Omental fat pad (tissue), 4 donors: ENCODE measurements at places on chromosomes 5 and 9. TPM values are rescaled to one million over a fixed set of nuclear protein-coding genes. Genes with fewer than 3 reads are reported as not detected.

Gene AP3B1
- total RNA-seq = 47.3 TPM

Gene LCN1
- not detected for total RNA-seq

Gene ARSI
- 43.1 TPM for total RNA-seq

Gene RGS7BP
- 0.84 TPM for total RNA-seq

Gene AJM1
- 0.72 TPM for total RNA-seq

Gene SLC6A3
- 0.60 TPM for total RNA-seq

Gene PHYHD1
- total RNA-seq = 26.4 TPM

Gene PTGR1
- total RNA-seq = 28.0 TPM

Gene DNAH5
- 0.19 TPM for total RNA-seq

Gene TMEFF1
- not detected for total RNA-seq

Gene PCDHB3
- total RNA-seq = 4.4 TPM

Gene SMC2
- 7.1 TPM for total RNA-seq

Gene PLAA
- total RNA-seq = 21.1 TPM

Gene TPPP
- 3.9 TPM for total RNA-seq

Gene CSF2
- not detected for total RNA-seq

Gene LHX3
- not detected for total RNA-seq

Gene UBTD2
- total RNA-seq = 22.1 TPM

Gene POLE3
- total RNA-seq = 59.4 TPM

Gene HTR1A
- total RNA-seq = not detected

Gene TCF7
- total RNA-seq = 4.3 TPM

Gene RAI14
- total RNA-seq = 17.8 TPM

Gene SPAG8
- total RNA-seq = 2.8 TPM

Gene CCNJL
- total RNA-seq = 5.4 TPM

Gene CD72
- 15.5 TPM for total RNA-seq

Gene ZNF483
- 3.6 TPM for total RNA-seq

Gene ANKRD34B
- total RNA-seq = not detected

Gene CEP72
- 1.6 TPM for total RNA-seq

Gene KLF4
- 264 TPM for total RNA-seq

Gene NDST1
- total RNA-seq = 80.9 TPM

Gene SEMA4D
- total RNA-seq = 14.2 TPM

Gene FBP1
- 98.5 TPM for total RNA-seq

Gene PAEP
- not detected for total RNA-seq

Gene TMOD1
- total RNA-seq = 10.1 TPM

Gene MARCHF6
- 137 TPM for total RNA-seq

Gene RLN1
- not detected for total RNA-seq

Gene WDR36
- total RNA-seq = 32.8 TPM
